Prostate gland (tissue), 2 donors: ENCODE measurements at places on chromosomes 12 and 14. TPM values are rescaled to one million over a fixed set of nuclear protein-coding genes. Genes with fewer than 3 reads are reported as not detected.

- no peak for DNase-seq
Measured at GRCh38 chr14:96861568-96862310, 64.6 kb downstream of the VRK1 start.

DNA sequence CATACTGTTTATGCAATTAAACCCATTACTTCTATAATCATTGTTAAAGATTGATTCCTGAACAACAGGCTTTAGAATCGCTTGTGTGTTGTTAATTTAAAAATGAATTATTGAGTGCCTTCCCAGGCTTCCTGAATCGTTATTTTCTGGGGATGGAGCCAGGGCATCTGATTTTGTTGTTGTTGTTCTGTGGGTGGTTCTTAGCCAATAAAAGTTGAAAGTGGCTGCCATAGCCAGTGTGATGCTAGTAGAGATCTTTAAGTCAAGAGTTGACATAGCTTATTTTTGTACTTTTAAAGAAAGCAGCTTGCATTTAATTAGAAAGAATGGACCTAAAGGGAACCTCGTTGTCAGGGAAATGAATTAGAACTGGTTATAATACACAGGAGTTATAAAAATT lies 6.4 kb downstream of the GOLGA5 start:
- no peak for DNase-seq

DNA sequence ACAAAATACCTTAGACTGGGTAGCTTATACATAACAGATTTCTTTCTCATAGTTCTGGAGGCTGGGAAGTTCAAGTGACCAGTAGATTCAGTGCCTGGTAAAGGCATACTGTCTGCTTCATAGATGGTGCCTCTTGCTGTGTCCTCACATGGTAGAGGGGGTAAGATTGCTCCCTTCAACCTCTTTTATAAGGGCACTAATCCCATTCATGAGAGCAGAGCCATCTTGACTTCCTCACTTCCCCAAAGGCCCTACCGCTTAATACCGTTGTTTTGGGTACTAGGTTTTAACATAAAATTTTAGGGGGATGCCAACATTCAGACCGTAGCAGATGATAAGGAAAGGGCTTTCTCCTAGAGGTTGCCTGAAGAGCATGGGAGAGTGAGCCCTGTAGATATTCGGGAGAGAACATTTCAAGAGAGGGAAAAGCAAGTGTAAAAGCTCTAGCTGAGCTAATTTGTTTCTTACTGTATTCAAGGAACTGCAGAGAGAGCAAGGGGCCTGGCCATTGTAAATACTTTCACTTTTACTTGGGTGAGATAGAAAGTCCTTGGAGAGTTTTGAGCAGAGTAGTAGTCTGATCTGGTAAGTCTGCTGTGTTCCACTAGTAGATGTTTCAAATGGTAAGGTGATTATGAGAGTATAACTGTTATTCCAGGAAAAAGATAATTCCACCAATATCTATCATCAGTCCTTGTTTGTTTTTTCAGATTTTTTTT lies 27.3 kb downstream of the FRS2 start:
- no peak for DNase-seq

DNA sequence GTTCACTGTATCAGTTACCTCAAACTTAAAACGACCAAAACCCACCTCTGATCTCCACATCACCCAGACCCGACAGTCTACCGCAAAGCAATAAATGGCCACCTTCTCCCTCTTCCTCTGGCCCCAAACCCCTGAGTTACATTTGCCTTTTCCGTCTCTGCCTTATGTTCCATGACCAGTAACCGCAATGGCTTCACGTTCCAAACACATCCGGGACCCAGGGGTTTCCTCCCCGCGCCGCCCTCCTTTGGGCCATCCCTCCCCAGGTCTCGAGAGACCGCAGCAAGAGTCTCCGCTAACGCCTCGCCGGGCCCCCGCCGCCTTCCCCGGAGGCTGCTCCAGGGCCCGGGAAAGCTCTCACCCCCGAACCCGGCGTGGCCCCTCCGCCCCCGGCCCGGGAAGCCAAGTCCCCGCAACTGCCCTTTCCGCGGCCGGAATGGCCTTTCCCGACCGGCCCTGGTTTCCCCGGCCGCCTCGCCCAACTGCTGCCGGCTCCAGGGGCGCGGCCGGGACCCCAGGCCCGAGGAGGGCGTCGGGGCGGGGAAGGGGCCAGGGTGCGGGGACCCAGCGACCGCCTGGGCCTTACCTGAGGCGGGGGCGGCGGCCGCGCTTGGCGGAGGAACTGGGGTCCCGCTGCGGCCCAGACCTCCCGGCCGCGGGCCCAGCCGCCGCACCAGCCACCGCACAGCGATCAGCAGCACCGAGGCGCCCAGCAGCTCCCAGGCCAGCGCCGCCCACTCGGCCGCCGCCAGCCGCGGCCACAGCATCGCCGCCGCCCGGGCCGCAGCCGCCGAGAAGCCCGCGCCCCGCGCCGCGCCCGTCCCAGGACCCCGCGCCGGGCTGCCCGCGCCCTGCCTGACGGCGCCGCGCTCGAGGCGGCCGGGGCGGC lies at the start of gene ANKLE2:
TSS of gene ANKLE2 (minus strand) at position 801 of the 889 bp plus-strand sequence. CDS start at position 767, 34 bp downstream.
- DNase-seq: no peak

DNA sequence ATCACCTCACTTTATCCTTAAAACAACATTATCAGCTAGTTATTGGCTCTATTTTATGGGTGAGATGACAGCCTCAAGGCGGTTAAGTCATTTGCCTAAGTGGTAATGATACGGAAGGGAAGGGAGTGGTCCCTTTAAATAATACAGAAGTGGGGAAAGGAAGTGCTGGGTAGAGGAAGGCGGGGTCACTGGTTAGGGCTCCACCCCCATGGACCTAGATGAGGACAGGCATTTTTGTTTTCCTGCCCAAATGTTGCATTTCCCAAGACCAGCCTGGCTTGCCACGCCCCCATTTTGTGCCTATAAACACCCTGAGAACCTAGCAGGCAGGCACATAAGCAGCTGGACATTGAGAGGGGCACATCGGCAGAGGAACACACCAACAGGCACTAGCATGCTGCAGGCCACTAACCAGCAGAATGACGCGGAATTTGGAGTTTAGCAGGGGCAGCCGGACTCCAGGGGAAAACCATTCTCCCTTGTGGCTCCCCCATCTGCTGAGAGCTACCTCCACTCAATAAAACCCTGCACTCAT lies 100.9 kb downstream of the EPS8 start:
- no peak for DNase-seq

GRCh38 chr12:82638324-82638723 lies 48.4 kb upstream of the TMTC2 start:
- DNase-seq: no peak

The KLHL42 gene
- 79.9 TPM for total RNA-seq

The RFX4 gene
- total RNA-seq: not detected

The OTX2 gene
- not detected for total RNA-seq
